ENCODE measurements at places on chromosomes 5 and 9. TPM values are rescaled to one million over a fixed set of nuclear protein-coding genes. Genes with fewer than 3 reads are reported as not detected.

PRUNE2 gene
- 1.3 TPM for total RNA-seq

GRCh38 chr5:162026803-162027202 is 40.8 kb upstream of the GABRG2 start:
- no peak for DNase-seq

- no peak for DNase-seq
These were observed 291.6 kb downstream of the MLLT3 start for GRCh38 chr9:20330688-20331087.

- no peak for DNase-seq
These were observed 7.8 kb upstream of the MRNIP start for GRCh38 chr5:179866241-179867078.

DNA sequence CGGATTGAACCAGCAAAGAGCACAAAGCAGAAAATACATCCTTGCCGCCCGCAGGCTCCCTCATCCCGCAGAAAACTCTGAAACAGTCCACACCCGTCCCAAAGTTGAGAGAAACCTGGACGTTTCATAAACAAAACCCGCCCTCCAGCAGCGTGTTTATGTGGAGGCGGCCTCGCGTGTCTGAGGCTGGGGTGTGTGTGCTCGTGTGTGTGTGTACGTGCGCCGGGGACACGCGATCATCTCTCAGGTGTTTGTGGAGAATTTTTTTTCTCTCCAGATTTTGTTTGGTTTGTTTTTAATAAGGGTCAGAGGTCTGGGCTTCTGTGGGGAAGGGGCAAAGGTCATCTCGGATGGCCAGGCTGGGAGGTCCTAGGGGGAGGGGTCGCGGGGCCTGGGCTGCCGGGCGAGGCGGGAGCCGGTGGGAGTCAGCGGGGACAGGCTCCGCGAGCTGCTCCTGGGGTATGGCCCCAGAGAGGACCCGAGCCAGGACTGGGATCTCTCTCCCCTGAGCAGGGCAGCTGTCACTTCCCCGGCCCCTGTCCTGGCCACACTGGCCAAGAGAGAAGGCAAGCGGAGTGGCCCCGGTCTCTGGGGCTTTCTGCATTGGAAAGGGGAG is 206.4 kb downstream of the C9orf50 start:
- DNase-seq = no peak

ENTREP1 gene
- 0.24 TPM for total RNA-seq

CETN3 gene
- total RNA-seq = 19.7 TPM

CARTPT gene
- not detected for total RNA-seq

DNA sequence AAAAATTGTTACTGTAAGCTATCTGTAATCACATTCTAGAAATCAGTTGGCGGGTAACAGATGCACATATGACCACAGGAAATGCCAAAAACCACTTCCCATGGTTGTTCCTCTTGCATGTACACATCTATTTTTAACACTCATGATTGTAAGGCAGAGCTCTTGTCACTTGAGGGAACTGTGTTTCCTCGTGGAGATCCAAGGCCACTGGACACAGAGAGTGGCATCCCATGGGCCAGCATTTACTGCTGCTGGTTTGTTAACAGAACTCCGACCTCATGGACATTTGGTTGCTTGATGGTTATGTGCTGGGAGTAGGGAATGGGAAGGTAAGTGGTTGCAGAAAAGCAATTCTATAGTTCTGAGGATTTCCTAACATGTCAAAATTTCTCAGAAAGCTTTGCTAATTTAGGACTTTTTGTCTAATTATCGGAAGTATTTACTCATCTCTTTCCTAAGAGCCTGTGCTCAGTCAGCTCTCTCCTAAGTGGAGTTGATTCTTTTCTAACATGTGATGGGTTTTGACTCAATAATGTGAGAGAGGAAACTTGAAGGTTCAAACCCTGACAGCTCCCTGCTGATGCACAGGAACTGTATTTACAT is 202.0 kb upstream of the NR3C1 start:
- DNase-seq = no peak

NDUFS4 gene
- 74.3 TPM for total RNA-seq

- DNase-seq = no peak
These were observed 14.3 kb upstream of the NR4A3 start for GRCh38 chr9:99807276-99807852.

- no peak for DNase-seq
These were observed 75.9 kb upstream of the PRR16 start for GRCh38 chr5:120388016-120388781.

CDC14B gene
- 18.6 TPM for total RNA-seq

DNA sequence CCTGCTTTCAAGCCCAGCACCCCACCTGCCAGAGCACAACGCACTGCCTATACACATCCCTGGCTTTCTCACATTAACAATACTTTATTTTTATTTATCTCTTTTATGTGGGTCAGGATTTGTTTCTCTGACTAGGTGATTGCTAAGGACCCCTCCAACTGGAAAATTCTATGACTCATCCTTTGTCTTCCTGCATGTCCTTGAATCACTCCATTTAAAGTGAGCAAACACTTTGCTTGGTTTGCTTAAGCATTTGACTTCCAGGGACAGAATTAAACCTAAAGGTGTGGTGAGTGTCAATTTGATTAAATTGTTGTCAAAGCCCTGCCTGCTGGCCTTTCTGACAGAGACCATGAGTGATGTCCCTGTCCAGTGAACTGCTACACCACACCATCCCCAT is 536.5 kb upstream of the BRINP1 start:
- DNase-seq = no peak

- DNase-seq = no peak
These were observed 142.0 kb downstream of the CMYA5 start for GRCh38 chr5:79831381-79832309.

DNA sequence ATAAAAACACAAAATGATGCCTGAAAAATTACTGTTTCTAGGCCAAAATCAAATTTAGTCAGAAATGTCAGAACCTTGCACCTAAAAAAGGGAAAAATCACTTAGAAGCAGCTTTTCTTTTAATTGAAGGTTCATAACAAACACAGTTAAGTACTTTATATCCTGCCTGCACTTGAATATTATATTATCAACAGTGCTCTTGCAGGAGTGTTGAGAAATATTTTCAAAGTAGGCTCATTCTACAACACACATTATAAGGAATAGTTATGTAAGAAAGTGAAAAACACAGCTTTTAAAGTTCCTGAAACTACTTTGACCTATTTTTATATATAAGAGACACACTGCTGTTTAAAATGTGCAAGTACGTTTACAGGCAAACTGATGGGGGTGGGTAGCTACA is 8.3 kb downstream of the EDIL3 start:
- DNase-seq = no peak

DNA sequence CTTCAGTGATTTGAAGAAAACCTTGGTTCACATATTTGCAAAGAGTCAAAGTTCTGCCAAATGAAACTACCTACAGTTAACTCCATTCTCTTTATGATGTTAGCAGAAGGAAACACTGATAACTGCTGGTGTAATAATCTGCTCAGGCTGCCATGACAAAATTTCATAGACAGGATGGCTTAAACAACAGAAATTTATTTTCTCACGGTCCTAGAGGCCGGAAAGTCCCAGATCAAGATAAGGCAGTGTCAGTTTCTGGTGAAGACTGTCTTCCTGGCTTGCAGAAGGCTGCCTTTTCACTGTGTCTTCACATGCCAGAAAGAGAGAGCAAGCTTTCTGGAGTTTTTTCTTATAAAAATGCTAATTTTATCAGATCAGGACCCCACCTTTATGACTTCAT is 102.4 kb upstream of the PARP8 start:
- no peak for DNase-seq

GRCh38 chr5:74402553-74402952 is 238.0 kb downstream of the ENC1 start:
- no peak for DNase-seq

PCDHGB1 gene
- 1.4 TPM for total RNA-seq

DNA sequence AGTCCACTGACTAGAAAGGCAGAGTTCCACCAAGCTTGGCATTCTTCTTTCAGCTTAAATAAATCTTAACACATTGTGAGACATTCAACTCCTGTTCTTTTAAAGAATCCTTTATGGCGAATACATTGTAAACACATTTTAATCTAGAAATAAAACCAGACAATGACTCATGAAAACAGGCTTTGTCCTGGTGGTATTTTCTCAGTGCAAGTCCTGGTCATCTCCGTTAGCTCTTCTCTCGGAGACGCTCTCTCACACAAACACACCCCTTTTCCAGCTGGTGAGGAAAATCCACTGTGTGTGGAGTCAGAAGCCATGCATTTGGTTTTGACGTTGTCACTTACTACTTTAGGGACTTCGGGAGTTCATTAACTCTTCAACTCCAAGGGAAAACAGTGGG is 140.4 kb downstream of the AUH start:
- no peak for DNase-seq

GRCh38 chr9:94082956-94083355 is 1.3 kb upstream of the PTPDC1 start:
- no peak for DNase-seq

DNA sequence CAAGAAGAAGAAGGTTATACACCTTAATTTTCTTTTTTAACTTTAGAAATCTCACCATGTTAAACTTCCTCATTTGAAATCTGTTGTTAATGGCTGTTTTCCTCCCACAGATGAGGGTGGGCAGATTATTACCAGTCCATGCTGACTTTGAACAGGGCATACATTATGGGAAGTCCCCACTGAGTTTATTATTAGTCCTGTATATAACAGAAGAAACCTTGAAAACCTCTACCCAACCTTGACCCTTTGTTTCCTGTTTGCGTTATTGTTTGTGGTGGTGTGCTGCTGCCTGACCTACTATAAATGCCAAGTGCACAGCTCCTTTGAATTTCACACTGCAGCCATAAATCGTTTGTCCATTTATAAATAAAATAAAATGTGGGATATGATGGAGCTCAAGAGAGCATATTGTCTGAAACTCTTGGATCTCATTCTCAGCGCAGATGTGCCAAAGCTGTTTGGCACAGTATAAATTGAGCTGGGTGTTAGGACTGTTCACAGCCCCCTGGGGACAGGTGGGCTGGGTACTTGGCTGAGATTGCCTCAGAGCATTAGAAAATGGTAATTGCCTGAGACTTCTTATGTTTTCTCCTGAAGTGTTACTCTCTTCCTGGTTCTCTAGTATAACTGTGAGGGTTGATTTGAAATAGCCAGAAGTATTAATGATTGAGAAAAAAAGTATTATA is 139.6 kb downstream of the SPATA31D1 start:
- DNase-seq = no peak

PCDHA3 gene
- 0.19 TPM for total RNA-seq

TRIM41 gene
- 25.2 TPM for total RNA-seq

GRCh38 chr5:18712936-18713485 is 1078.8 kb downstream of the TAF11L14 start:
- DNase-seq = no peak

GRCh38 chr9:124137009-124137943 is 120.5 kb upstream of the NEK6 start:
- no peak for DNase-seq

GRCh38 chr9:135447126-135447525 is 32.5 kb upstream of the PPP1R26 start:
- DNase-seq = no peak

SPINK4 gene
- total RNA-seq = not detected

FOXD4L3 gene
- total RNA-seq = not detected

YIPF5 gene
- total RNA-seq = 79.2 TPM

- DNase-seq = no peak
These were observed 1941.1 kb upstream of the C9orf72 start for GRCh38 chr9:29514336-29514735.

ABO gene
- total RNA-seq = not detected

- DNase-seq = no peak
These were observed 616 bp upstream of the SPEF2 start for GRCh38 chr5:35617060-35617434.

PHF24 gene
- total RNA-seq = not detected

ELOVL7 gene
- 0.47 TPM for total RNA-seq

- peak; percentile 97 for DNase-seq
These were observed at the start of gene STC2 for GRCh38 chr5:173327948-173328843. Gene STC2 (minus strand): TSS chr5:173328414. CDS start chr5:173328193, 221 bp downstream.

DNA sequence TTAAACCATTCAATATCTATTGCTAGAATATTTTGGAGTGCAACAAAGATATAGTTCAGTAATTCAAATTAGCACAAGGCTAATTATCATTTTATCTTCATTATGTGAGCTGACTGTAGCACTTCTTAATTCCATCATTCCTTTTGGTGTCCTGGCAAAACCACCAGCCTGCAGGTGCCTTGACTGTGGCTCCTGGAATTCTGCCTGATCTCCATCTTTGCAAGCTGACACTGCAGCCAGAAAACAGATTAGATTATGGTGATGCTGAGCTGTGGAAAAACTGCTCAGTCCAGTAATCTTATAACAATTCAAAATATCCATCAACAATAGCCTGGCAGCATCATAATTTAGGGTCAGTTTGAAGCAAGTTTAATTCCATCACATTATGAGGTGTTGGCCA is 919.5 kb downstream of the DTWD2 start:
- no peak for DNase-seq

FOXB2 gene
- not detected for total RNA-seq

GRCh38 chr9:33813712-33814641 is 3.0 kb upstream of the UBE2R2 start:
- peak; percentile 56 for DNase-seq

DNA sequence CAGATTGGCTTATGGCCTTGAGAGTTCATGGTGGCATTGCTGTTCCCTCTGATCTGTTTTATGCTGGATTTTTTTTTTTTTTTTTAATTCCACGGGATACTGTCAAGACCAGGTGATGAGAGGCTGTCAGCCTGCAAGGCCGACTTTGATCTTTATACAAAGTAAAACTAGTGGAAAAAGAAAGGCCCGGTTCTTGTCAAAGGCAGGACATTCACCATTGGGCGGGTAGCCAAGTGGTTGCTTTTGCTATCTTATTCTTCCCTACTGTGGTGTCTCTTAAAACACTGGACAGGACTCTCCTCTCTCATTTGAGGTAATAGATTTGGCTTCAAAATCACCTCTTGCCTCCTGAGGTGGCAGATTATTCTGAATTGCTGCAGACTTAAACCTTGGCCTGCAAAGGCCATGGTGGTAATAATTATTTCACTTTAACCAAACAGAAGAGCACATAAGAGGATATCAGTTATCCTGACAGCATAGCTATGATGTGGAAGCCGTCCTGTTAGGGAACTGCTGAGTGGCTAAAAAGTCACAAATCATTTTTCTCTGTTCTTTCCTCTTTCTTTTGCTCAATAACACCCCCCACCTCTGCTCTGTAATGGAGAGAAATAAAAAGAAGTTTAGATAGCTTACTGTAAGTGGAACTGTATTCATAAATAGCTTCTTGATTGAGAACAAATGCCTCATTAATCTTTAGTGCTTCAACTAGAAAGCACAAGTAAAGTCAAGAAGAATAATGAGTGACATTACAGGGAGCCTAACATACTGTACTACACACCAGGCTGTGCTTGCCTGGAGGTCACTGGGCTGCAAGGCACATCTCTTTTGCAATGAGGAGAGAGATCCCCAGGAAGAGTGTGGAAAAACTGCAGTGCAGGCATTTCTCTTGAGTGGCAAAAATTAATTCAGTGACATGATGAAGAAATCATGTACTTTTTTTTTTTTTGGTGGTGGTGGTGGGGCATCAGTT is 275.6 kb downstream of the KDM4C start:
- no peak for DNase-seq

GRCh38 chr5:36395260-36395659 is 93.6 kb upstream of the RANBP3L start:
- DNase-seq = no peak

- DNase-seq = no peak
These were observed 30.0 kb upstream of the GPR21 start for GRCh38 chr9:123003466-123003865.
